Left colon (tissue), 2 donors: ENCODE measurements at places on chromosomes 4 and X. TPM values are rescaled to one million over a fixed set of nuclear protein-coding genes. Genes with fewer than 3 reads are reported as not detected.

DNA sequence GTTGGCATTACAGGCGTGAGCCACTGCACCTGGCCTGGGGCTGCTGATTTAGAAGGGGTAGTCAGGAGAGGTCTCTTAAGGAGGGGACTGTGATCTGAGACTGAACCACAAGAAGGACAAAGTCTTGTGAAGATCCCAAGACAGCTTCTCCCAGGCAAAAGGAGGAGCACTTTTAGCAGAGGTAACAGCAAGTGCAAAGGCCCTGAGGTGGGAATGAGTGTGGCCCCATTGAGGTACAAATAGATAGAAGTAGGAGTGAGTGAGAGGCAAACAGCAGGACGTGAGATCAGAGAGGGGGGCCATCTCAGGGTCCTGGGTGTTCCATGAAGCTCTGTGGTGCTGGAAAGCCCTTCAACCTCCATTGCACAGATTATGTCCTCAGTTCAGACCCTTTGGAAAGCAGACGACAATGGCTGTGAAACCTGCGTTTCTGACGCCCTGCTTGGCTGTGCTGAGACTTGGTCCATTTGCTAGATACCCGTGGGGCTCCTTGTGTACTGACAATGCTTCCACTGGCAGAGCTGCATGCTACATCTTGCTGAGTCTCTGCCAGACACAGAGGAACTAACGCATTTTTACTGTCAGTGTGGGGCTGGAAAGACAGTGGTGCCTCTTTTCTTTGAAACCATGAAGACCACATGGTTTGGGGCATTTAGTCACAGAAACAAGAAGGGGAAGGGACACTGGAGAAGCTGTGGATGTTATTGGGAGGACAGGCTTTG, 1.3 kb upstream of the CCKAR start:
- DNase-seq = no peak

- DNase-seq = no peak
Observed at GRCh38 chr4:115274545-115274944, 161.1 kb upstream of the NDST4 start.

The NKX3-2 gene
- total RNA-seq = 2.5 TPM

GRCh38 chr4:33149658-33150524, 2429.7 kb downstream of the PCDH7 start:
- no peak for DNase-seq

DNA sequence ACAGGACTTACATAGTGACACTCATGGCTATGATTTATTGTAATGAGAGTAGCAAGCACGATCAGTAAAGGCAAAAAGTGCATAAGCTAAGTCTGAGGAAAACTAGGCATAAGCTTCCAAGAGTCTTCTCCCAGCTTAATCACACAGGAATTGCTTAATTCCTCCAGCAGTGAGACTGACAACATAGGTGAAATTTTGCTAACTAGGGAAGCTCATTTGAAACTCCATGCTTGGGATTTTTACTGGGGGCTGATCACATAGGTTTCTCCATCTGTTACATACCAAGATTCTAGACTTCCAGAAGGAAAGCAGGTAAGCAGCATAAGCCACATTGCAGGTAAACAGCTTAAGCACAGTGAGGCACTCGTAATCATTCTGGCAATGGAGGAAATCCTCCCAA, 71.8 kb upstream of the FHDC1 start:
- DNase-seq = no peak

GRCh38 chr4:82284475-82284857, 89.3 kb downstream of the HNRNPD start:
- no peak for DNase-seq

DNA sequence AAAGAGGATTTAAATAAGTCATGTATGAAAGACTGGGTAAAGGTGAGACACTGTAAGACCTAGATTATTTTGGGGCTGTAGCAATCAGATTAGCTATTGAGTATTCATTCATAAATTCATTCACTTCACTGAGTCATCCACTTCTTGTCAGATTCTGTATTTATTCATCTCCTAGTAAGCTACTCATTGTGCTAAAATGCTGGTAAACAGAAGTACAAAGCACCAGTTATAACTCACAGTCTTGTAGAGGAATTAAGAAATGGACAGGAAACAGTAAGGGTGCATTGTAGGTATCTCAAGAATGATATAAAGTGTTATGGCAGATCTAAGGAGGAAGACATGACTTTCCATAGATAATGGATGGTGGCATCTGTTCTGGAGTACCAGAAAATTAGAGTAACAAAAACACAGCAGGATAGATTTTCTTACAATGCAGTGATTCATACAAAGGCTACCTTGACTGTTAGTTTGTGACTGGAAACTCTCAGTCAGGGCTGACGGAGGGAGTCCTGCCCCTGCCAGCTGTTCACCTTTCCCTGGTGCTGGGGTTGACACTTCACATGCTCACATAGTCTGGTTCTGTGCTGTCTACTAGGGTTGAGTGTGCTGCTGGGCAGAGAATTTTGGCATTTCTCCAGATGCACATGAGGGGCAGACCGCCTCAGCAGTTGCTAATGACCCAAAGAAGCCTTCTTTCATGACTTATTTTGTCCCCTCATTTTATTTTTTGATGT, 26.5 kb upstream of the HAND2 start:
- no peak for DNase-seq

The TMEM154 gene
- total RNA-seq = 1.4 TPM

- DNase-seq = no peak
Observed at GRCh38 chrX:23317799-23318724, 16.6 kb upstream of the PTCHD1 start.

The TMPRSS11A gene
- total RNA-seq = not detected

GRCh38 chrX:49110417-49110816, 13.1 kb downstream of the GPKOW start:
- no peak for DNase-seq

The PAGE2 gene
- not detected for total RNA-seq

DNA sequence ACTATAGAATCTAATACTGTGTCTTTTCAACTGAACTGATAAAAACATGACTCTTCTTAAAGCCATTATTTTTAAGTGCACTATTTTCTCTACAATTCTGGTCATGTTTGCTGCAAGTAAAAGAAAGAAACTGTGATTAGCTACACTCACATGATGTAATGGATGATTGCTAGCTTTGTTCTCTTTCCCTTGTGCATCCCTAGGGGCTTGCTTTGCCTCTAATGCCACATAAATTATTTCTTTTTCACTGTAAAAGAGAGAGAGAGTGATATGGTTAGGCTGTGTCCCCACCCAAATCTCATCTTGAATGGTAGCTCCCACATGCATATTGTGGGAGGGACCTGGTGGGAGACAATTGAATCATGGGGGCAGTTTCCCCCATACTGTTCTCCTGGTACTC, 630.2 kb upstream of the NR3C2 start:
- DNase-seq = no peak

GRCh38 chr4:2256156-2256731, 5.7 kb downstream of the MXD4 start:
- DNase-seq = peak; percentile 6

- DNase-seq = no peak
Observed at GRCh38 chr4:13694256-13694655, 66.7 kb upstream of the BOD1L1 start.

GRCh38 chr4:81914623-81915022, 442.9 kb upstream of the RASGEF1B start:
- DNase-seq = no peak

DNA sequence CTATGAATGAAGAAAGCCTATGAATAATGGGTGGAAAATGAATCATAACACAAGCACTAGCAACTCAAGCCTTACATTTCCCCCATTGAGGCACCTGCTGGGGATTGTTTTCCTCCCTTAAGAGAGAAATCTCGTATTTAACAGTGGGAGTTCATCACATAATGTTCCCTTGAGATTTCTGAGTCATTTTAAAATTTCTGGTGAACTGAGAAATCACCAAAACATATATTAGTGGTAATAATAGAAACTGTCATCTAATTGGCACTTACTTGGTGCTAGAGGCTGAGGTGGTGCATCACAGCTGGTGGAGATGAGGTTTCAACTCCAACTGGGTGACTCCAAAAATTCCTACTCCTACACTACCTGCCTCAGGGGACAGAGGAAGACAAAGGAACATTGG, 561.3 kb upstream of the LCORL start:
- no peak for DNase-seq

DNA sequence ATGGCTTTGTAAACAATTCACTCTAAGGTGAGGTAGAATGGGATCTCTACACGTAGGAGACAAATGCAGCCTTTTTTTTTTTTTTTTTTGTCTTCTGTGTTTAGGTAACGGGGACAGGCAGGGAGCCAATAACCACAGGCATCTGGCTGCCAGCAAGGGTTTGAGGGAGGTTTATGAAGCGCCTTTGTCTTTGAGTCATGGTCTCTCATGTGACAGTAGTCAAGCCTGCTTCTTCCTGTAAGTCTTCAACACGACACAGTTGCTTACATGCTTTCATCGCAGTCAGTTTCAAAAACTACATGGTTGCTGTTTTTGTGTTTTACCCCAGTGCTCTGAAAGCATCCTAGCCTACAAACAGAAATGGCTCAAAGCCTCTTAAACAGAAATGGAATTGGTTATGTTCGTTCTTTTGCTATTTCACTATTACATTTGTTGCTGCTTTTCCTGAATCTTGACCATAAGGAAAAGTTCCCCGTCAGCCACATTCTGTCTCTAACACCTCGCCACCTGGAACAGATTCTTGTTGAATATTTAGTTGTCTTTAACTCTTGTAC, 127.8 kb upstream of the METTL14 start:
- DNase-seq = no peak

The BDH2 gene
- 35.4 TPM for total RNA-seq

GRCh38 chr4:930827-931193, 1.3 kb downstream of the GAK start:
- no peak for DNase-seq

The TMEM31 gene
- total RNA-seq = not detected
